ENCODE measurements at places on chromosomes 4 and X.

- DNase-seq: peak; percentile 12
These were observed 48.5 kb upstream of the EGFL6 start for GRCh38 chrX:13520936-13521335.

DNA sequence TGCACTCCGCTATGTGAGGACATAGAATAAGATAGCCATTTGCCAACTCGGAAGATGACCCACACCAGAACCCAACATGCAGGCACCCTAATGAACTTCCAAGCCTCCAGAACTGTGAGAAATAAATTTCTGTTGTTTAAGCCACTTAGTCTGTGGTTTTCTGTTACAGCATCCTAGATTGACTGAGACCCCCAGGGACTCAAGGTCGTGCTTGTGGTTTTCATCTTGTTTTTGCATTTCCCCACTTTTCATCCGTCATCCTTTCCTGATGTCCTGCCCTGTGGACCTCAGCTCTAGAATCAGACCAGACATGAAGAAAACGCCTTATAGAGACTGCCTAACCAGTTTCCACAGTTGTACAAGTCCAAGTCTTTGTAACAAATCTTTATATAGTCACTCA, 54.4 kb downstream of the MCUB start:
- DNase-seq: no peak

DNA sequence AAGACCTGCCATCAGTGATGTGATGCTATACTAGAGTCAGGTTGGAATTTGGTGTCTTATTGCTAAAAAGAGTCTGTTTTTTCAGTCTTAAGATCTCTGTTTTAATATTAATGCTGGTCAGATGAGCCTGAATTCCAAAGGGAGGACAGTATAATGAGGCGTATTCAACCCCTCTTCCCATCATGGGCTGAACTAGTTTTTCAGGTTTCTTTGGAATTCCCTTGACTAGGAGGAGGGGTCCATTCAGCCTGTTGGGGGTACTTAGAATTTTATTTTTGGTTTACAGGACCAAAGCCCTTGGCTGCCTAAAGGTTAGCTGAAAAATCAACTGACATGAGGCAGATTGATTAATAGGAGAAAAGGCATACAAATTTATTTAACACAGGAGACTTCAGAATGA, 24.1 kb upstream of the PI4K2B start:
- no peak for DNase-seq

DNA sequence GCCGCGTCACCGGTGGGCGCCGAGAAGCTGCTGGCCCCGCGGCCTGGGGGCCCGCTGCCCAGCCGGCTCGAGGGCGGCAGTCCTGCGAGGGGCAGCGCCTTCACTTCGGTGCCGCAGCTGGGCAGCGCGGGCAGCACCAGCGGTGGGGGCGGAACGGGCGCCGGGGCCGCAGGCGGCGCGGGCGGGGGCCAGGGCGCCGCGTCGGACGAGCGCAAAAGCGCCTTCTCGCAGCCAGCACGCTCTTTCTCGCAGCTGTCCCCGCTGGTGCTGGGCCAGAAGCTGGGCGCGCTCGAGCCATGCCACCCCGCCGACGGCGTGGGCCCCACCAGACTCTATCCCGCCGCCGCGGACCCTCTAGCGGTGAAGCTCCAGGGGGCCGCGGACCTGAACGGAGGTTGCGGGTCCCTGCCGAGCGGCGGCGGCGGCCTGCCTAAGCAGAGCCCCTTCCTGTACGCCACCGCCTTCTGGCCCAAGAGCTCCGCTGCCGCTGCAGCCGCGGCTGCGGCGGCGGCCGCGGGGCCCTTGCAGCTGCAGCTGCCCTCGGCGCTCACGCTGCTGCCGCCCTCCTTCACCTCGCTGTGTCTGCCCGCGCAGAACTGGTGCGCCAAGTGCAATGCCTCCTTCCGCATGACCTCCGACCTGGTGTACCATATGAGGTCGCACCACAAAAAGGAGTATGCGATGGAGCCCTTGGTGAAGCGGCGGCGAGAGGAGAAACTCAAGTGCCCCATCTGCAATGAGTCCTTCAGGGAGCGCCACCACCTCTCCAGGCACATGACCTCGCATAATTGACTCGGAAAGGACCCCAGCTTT, 5.6 kb downstream of the PRDM8 start:
- peak; percentile 74 for DNase-seq

DNA sequence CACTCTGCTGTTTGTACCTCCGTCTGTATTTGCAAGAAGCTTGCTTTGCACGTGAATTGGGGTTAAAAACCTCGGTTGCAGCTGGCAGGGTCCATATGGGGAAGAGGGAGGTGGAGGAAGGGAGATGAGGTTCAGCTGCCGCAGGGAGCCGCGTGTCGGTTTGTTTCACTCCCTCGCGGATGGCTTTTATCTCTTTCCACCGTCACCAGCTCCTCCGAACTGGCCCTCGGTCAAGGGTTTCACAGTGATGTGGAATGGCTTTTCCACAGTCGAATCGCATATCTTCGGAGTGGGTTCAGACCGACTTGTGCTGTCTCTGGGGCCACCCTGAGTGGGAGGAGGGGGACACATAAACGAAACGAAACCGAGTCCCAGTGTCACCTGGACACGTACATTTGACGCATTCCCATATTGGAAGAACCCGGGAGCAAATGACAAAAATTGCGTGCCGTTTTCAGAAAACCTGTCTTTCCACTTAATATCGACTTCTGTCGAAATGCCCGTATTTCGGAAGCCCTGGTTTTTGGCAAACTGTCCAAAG, 929 bp downstream of the ZBTB33 start:
- DNase-seq: peak; percentile 72

DNA sequence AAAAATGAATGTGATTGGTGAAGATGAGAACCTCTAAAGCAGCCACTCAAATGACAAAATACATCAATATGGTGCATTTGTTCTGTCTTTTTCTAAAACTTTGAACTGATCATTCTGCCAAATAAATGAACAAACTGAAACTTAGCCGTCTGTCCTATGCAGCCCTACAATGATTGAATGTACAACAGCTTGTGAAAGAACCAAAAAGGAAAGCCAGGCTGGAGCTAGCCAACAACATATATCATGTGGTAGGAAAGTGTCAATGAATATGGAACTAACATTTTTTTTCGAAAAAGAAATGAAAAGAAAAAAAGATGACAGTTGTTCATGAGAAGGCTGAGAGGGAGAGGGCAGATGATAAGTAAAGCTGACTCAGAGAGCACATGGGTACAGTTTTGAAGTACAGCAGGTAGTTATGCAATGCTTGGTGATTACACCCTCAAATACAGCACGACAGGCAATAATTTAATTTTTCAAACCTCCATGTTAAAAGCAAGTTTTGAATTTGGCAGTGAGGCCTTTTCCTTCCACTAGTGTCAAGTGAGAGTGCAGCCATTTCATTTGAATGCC, 21.2 kb upstream of the SLC7A11 start:
- DNase-seq: no peak

DNA sequence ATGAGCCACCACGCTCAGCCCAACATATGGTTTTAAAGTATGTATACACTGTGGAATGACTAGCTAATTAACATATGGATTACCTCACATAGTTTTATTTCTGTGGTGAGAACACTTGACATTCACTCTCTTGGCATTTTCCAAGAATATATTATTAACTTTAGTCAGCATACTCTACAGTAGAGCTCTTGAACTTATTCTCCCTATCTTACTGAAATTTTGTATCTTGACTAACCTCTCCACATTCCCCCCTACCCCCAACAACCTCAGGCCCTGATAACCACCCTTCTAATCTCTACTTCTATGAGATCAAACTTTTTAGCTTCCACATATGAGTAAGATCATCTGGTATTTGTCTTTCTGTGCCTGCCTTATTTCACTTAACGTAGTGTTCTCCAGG, 38.6 kb upstream of the AGA start:
- no peak for DNase-seq

GRCh38 chr4:159487284-159487747, 384.4 kb downstream of the RAPGEF2 start:
- DNase-seq: peak; percentile 92

DNA sequence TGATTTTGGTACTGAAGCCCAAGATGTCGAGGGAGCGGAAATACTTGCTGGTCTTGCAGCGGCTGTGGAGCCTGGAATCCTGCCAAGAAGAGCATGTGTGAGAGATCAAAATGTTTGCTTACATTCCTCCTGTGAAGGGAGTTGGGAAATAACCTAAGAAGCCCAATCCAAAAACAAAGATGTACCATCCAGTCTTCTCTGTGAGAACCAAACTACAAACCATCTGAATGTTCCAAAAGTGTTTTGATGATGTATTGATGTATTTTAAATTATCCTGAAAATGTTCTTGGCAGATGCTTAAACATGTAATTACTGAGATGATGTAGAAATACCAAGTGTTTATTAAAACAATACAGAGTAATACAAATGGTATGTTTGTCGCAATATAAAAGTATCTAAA, 10.1 kb upstream of the ADH1A start:
- peak; percentile 90 for DNase-seq

- DNase-seq: no peak
These were observed 16.8 kb downstream of the AFF2 start for GRCh38 chrX:148517176-148517575.

- peak; percentile 57 for DNase-seq
These were observed 2.2 kb downstream of the SOX3 start for GRCh38 chrX:140502491-140503237.

DNA sequence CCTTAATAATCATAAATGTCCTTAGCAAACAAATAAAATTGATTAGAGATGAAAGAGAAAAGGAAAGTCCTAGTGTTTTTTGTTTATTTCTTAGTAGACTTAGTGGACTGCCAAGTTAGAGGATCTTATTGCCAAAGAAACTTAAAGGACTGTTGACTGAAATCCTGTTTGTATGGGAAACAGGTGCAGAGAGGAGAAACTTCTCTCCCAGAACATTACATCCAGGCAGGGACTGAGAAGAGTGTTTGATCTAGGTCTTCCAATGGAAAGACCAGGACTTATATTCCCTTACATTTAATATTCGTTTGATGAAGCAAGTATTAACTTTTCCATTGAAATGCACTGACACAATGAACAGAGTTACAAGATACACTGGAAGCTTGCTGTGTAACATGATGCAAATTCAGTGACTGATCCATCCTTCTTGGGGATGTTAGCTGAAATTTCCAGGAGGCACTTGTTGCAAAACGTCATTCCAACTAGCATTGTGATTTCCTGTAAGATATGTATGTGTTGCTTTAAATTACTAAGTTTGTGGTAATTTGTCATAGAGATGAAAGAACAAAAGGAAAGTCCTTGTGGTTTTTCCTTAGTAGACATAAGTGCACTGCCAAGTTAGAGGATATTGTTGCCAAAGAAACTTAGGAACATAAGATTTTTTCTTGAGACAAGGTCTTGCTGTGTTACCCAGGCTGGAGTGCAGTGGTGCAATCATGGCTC, 505.6 kb downstream of the STIM2 start:
- DNase-seq: no peak

GRCh38 chrX:386239-386767, 404 bp downstream of the PPP2R3B start:
- DNase-seq: peak; percentile 47

GRCh38 chr4:95599777-95600400, 51.1 kb upstream of the UNC5C start:
- no peak for DNase-seq

DNA sequence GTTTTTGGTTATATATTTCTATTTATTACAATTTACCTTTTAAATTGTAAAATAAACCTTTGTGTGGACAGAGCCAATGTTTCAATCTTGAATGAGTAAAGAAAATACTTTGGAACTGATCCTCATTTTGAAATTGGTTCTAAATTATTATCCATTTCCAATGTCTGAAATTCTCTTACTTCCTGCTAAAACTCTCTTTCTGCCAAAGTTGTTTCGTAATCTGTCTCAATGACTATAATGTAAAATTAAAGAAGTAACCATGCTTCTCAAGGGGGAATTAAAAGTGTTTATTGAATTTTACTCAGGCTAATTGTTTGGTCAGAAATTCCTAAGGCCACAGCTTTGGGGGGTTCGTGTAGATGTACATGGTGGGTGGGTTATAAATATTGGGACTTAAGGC, 34.8 kb downstream of the YIPF6 start:
- DNase-seq: no peak

DNA sequence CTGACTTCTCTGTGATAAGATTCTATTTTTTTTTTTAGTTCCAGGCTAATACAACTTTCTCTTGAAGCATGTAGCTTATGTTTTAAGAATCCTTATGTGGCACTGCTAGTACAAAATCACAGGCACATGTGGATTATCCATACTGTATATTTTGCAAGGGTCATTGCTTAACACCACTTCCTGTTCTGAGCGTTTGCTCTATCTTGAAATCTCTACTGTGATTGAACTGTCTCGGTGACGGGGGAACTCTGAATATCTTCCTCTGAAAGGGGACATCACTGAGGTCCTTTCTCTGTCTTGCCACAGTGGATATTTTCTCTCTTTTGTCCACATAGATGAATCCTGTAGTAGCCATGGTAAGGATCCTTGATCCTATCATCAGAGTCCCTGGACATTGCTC, 2.1 kb upstream of the WFS1 start:
- no peak for DNase-seq

DNA sequence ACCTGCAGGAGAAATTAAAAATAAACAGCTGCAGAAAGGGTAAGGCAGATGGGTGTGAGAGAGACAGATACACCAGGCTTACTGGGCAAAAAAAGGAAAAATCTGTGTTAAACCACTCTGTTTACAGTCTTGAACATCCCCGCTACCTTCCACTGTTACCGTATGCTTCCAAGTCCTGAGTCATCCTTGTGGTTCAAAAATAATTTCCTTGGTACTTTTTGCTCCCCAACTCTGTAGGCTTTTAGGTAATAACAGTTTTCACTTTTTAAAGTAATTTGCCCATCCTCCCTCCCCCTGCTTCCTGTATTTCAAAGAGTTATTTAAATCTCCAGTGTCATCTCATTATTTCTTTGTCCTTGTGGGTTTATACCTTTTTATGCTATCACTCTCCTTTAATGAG, 210.1 kb upstream of the FAT4 start:
- no peak for DNase-seq

- peak; percentile 41 for DNase-seq
These were observed 8.1 kb downstream of the SCARB2 start for GRCh38 chr4:76205476-76205875.

DNA sequence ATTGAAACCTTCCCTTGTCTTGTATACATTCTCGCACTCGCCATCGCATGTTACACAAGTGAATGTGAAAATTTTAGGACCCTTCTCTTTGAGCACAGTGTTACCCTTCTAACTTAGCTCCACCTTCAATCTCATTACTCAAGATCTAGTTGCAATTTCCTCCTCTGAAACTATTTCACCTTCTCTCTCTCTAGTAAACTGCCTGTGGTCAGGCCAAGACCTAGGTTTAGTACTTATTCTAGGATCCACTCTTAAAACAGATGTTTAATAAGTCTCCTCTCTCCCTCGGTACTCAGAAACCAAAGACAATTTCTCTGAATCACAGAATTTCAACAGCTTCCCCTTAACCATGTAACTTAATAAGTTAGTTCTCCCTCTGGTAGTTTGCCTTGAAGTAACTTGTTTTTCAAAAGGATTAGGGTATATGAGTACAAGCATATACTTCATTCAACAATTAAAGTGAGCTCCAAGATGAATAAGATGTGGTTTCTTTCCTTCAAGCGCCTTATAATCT, 156.0 kb downstream of the SH3KBP1 start:
- DNase-seq: no peak
